Stimulated activated CD8-positive, alpha-beta memory T cell treated with anti-CD3 and anti-CD28 coated beads, Interleukin-7, amount 100 ng/mL, for 1 hour (primary cell): ENCODE measurements at places on chromosomes 5 and 9.

DNA sequence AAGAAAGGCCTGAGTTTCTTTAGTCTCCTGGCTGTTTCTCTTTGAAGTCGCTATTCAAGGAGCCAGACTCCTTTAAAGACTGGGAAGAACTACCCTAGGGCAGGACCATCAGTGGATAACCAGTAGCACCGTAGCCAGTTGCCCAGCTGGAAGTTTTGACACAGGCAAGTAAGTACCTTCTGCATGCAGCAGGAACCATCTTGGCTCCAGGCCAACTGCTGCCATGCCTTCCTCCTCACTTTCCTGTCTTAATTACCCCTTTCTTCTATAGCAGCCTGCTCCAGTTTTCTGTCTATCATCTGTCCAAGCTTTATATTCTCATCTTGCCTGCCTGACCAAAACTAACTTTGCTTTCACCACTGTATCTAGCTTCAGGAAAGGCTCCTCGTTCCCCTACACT is 149.7 kb upstream of the SV2C start:
- no peak for DNase-seq

DNA sequence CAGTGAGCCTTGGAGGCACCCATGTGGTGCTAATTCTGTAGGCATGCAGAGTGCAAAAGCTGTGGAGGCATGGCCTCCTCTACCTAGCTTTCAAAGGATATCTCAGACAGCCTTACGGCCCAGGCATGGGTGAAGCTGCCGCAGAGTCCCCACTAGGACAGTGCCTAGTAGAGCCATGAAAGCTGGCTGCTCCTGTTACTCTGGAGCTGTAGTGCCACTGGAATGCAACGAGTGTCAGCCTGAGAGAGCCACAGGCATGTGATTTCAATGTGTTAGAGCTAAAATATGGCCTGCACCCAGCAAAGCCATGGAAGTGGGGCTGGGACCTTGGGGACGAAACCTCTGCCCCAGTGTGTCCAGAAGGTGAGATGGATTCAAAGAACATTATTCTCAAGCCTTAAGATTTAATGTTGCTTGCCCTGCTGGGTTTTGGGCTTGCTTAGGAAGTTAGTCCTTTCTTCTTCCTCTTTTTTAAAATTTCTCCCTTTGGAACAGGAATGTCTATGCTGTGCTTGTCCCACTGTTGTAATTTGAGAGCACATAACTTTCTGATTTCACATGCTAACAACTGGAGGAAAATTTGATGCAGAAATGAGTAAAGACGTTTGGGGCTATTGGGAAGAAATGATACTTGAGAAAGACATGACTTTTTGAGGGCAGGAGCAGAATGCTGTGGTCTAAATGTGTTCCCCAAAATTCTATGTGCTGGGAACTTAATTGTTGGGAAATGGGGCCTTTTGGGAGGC is 298.4 kb downstream of the PSAT1 start:
- DNase-seq = no peak

- DNase-seq = no peak
Measured at GRCh38 chr5:74054641-74055421, 428.8 kb downstream of the ARHGEF28 start.

DNA sequence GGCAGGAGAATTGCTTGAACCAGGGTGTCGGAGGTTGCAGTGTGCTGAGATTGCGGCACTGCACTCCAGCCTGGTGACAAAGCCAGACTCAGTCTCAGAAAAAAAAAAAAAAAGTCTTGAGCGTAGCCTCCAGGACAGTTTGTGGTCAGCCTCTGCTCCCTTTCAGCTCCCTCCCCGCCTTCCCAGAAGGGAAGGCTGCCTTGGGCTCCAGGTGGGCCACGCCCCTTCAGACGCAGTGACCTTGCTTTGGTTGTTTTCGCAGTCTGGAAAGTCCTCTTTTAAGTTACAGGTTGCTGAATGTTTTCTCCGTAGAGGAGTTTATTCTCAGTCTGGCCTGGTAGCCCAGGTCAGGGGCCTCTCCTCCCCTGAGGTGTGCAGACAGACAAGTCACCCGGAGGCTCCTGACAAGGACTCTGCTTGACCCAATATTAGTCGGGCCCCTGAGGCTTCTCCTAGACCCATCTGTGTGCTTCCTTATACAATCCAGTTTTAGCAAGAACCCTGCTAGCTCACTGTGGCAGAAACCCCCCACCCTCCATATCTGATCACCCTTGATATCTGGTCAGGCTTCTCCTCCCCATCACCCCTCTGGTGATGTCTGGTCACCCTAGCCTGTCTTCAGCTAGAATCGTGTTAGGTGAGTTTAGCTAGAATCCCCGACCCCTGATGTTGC is 31.6 kb upstream of the N4BP3 start:
- no peak for DNase-seq

DNA sequence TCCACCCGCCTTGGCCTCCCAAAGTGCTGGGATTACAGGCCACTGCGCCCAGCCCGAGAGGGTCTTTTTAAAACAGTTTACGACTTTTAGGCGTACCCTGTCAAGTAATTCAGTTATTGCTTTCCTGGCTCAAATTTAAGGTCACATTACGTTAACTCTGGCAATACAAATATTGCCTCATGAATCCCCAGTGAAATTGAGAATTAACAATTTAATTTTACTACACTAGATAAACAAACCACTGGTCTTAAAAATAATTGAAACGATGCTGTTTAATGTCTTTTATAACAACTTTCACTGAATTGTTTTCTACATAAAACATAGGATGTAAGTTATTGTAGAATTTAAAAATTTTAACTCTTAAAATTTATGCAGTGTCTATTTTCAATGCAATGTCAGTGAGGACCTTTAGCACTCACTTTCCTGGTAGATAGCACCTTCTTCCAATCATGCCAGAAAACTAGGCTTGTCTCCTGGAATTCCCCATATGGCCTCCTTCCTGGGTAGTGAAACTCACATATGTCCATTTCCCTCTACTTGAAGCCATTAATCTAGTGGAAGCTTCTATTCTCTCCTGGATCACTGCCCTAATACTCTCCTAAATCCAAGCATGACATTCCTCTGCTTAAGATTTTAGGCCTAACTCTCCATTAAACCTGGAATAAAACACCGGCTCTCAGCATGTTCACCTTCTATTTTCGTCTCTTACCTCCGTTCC is 13.5 kb downstream of the BASP1 start:
- no peak for DNase-seq

- no peak for DNase-seq
Measured at GRCh38 chr9:4475301-4475700, 15.0 kb upstream of the SLC1A1 start.
